HFFc6 (cell line): ENCODE measurements at places on chromosomes 5 and 9.
A peak's percentile ranks its signal among the peaks of the same experiment; 100 is the strongest.

GRCh38 chr5:108911055-108911454 is 163.4 kb downstream of the FER start:
- no peak for DNase-seq

DNA sequence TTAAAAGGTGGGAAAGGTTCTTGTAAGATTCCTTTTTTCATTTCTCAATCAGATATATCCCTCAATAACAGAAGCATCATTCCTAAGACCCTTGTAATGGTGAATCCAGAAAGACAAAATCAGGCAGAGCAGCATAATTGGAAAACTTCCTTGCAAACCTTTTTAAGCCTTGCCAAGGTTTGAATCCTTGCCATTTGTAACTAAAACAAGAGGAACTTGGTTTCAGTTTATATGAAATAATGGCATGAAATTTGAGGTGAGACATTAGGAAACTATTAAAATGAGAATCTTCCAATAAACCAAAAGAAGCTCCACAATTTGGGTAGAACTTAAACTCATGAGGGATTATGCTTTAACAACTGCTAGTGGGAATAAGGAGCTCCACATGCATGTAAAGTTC is 384.7 kb upstream of the SMC2 start:
- DNase-seq = no peak

- DNase-seq = no peak
These were observed 21.7 kb downstream of the ZNF366 start for GRCh38 chr5:72485430-72485974.

DNA sequence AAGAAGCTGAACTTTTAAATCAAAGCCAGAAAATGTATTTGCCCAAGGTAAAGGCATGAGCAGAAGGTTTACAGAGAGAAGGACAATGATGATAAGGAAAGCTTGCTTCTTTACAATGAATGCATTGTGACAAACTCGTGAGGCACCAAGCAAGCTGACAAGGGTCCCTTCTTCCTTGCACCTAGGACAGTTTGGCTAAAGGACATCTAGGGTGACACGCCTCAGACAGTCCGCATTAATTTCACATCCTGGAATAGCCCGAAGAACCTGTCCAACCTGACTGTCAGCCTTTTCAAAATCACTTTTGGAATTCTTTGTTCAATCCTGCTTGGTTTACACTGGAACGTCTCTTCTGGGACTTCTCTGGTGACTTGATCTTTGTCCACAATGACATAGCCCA is 146.4 kb upstream of the MAP3K1 start:
- no peak for DNase-seq

- peak; percentile 74 for DNase-seq
These were observed 1.2 kb downstream of the FGF18 start for GRCh38 chr5:171420431-171421241.

DNA sequence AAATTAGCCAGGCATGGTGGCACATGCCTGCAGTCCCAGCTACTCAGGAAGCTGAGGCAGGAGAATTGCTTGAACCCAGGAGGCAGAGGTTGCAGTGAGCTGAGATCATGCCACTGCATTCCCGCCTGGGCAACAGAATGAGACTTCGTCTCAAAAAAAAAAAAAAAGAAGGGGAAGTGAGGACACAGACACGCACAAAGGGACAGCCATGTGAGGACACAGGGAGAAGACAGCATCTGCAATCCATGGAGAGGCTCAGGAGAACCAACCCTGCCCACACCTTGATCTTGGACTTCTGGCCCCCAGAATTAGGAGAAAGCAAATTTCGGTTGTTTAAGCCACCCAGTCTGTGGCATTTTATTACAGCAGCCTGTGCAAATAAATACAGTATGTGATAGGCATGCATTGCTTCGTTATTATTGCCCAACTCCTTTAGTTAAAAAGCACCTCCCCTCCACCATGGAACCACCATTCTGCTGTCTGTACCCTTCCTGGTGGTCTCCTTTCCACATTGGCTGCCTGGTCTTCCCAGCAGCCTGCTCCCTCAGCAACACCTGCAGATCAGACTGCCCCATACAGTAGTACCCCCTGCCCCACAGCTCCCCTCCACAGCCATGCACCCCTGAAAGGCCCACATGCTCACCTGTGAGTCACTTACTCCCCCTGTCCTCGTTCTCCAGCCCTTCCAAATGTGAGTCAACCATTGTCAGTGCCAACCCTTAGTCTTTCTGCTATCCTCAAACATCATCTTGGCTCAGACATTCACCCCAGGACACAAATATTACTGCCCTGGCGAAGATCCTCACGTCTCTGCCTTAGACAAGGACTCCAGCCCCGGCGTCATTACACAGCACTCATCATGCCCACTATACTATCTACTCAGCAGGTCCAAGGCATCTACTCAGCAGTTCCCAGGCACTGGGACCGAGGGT is 128.8 kb downstream of the ROR2 start:
- no peak for DNase-seq

DNA sequence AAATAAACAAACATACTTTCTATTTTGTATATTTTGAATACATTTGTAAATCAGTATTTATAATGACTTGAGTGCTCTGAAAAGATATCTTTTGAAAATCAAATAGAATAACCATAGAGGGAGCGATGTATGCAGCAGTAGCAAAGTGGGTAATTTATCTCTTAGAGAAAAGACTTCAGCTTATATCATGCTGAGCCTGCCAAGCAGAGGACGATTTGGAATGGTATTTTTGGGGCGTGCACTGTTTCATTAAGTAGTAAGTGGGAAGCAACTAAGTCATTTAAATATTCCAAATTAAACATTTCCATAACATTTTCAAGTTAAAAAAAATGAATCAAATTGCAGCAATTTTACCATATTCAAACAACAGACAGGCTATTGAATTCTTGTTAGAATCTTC is 147.6 kb downstream of the CDH10 start:
- DNase-seq = no peak

GRCh38 chr5:61625681-61626621 is 293.9 kb downstream of the ZSWIM6 start:
- no peak for DNase-seq

DNA sequence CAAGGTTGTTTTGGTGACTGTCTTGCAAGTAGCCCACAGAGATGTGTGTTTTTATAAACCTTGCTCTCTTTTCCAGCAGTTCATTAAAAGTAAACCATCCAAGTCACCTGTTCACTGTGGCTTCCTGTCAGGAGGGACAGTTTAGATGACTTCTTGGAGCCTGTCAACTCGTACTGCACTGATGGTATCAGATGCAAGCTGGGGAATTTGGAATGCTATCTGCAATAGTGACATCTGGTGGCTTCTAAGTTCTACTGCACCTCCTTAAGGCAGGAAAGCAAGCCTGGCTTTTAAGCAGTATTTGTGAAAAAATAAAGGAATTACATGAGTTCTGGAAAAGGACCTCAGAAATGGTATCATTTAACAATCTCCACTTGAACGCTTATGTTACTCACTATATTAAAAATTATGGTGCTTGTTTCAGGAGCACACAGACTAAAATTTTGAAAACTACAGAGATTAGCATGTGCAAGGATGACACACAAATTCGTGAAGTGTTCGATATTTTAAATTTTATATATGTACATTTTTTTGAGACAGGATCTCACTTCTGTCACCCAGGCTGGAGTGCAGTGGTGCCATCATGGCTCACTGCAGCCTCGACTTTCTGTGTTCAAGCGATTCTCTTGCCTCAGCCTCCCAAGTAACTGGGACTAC is 164.0 kb downstream of the TTC39B start:
- peak; percentile 48 for DNase-seq

- peak; percentile 54 for DNase-seq
These were observed 613 bp downstream of the ZBTB5 start for GRCh38 chr9:37464426-37465248.

GRCh38 chr9:122444041-122444733 is 33.5 kb downstream of the OR1J1 start:
- DNase-seq = peak; percentile 71

- DNase-seq = no peak
These were observed 1093.9 kb upstream of the CDH6 start for GRCh38 chr5:30099634-30100033.

GRCh38 chr9:453832-454231 is 239.2 kb downstream of the DOCK8 start:
- no peak for DNase-seq

- DNase-seq = no peak
These were observed 142.2 kb upstream of the MAP3K1 start for GRCh38 chr5:56673171-56673570.

GRCh38 chr9:107316795-107317661 is 33.9 kb downstream of the RAD23B start:
- DNase-seq = no peak

- no peak for DNase-seq
These were observed 37.5 kb downstream of the ACTBL2 start for GRCh38 chr5:57445006-57445704.

- no peak for DNase-seq
These were observed 125.1 kb upstream of the PHYKPL start for GRCh38 chr5:178357678-178358077.

DNA sequence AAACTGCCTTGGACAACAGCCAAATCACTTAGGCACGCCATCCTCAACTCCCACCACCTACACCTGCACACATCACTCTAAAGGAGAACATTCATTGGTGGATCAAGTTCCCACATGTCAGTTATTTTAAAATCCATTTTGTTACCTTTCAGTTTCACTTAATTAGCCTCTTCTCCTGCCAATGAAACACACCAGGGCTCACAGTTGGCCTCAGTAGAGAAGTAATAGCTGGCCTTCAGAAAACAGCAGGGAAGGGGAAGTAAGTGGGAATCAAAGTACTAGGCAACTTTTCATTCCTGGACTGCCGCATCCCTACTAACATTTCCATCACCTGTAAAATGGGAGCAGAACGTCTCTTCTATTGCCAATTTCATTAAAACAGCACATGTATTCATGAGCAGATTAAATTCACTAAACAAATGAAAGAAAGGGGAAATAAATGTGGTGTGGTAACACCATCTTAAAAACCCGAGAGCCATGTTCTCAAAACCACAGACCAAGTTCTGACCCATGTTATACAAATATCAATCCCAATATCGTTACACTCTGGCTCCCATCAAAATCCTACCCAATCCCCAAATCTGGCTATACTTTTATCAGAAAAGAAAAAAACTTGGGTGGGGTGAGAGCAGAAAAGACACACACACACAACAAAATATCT is 1.7 kb downstream of the SIL1 start:
- no peak for DNase-seq

- no peak for DNase-seq
These were observed 107.3 kb upstream of the PRRC1 start for GRCh38 chr5:127409921-127410675.

GRCh38 chr9:131407717-131408195 is 13.9 kb downstream of the PRRC2B start:
- no peak for DNase-seq

GRCh38 chr9:76510041-76510440 is 51.1 kb downstream of the GCNT1 start:
- no peak for DNase-seq

DNA sequence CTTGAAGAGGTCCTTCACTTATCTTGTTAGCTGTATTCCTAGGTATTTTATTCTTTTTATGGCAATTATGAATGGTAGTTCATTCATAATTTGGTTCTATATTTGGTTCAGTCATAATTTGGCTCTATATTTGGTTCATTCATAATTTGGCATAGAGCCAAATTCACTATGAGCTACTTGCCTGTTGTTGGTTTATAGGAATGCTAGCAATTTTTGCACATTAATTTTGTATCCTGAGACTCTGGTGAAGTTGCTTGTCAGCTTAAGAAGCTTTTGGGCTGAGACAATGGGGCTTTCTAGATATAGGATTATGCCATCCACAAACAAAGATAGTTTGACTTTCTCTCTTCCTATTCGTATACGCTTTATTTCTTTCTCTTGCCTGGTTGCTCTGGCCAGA is 142.2 kb downstream of the PLCXD3 start:
- peak; percentile 6 for DNase-seq

- DNase-seq = no peak
These were observed 106.1 kb upstream of the PRRC1 start for GRCh38 chr5:127411381-127411780.

DNA sequence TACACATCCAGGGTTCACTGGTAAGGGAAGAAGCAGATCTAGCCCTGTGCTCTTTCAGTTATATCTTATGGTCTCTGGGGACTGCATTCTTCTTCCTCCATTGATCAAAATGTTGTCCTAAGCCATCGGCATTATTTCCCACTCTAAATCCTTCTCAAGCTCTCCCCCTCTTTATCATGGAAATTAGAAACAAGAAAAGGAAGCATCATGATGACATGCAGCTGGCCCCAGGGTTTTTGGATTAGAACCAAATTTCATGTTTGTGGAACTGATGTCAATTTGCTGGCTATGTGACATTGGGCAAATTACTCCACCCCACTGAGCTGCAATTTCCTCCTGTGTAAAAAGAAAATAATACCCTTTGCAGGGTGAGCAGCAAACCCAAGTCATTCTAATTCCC is 39.5 kb downstream of the MFAP3 start:
- DNase-seq = no peak

DNA sequence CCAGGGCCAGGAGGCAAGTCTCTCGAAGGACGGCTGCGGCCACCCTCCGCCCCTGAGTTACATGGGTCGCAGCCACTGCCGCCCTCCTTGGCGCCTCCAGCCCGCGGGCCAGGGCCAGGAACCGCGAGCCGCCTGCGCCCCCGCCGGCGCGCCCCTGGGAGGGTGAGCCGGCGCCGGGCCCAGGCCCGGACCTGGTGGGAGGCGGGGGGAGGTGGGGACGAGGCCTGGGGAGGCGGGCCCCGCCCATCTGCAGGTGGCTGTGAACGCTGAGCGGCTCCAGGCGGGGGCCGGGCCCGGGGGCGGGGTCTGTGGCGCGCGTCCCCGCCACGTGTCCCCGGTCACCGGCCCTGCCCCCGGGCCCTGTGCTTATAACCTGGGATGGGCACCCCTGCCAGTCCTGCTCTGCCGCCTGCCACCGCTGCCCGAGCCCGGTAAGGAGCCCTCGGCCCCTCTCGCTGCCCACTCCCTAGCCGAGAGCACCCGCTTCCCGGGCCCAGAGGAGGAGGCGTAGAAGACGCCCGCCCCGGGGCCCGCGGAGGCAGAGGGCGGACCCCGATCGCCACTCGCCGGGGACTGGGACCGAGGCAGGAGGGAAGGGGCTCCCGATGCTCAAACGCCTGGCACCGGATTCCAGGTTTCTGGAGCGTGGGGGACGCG is at the start of gene ASS1:
Gene ASS1, plus strand, starts transcription at position 397 of the 657 bp plus-strand sequence. CDS start 7,268 bp downstream, outside the sequence.
- no peak for DNase-seq

DNA sequence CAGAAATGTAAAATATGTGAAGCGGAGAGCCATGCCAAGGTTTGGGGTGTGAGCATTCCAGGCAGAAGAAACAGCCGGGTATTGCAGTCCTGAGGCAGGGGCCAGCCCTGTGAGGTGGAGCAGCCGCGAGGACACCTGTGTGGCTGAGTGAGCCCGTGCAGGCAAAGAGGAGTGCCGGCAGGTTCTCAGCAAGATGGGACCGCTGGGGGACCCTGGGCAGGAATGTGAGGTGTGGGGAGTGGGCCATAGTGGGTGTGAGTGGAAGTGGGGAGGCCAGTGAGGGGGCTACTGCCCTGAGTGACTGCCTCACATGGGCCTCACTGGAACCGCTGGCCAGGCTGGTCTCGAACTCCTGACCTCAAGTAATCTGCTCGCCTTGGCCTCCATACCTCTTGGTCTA is 8.1 kb upstream of the PRR7 start:
- no peak for DNase-seq

GRCh38 chr5:80619086-80619485 is 35.4 kb upstream of the MSH3 start:
- no peak for DNase-seq
